ENCODE measurements at places on chromosomes 1 and 21. TPM values are rescaled to one million over a fixed set of nuclear protein-coding genes. Genes with fewer than 3 reads are reported as not detected.

C21orf91 gene
- 4.2 TPM for total RNA-seq

PLA2G2F gene
- not detected for total RNA-seq

HORMAD1 gene
- not detected for total RNA-seq

MYBPH gene
- total RNA-seq: not detected

TSPAN1 gene
- 0.37 TPM for total RNA-seq

PTAFR gene
- total RNA-seq: 0.18 TPM

CD34 gene
- 174 TPM for total RNA-seq

TBX15 gene
- not detected for total RNA-seq

INTS11 gene
- 127 TPM for total RNA-seq

Measured in endothelial cell of umbilical vein (primary cell).